ENCODE measurements at places on chromosomes 2 and 18. TPM values are rescaled to one million over a fixed set of nuclear protein-coding genes. Genes with fewer than 3 reads are reported as not detected.
A peak's percentile ranks its signal among the peaks of the same experiment; 100 is the strongest.

- no peak for DNase-seq
Measured at GRCh38 chr2:160907738-160908137, 252.5 kb upstream of the TANK start.

GRCh38 chr2:120402508-120402907 is 56.6 kb downstream of the INHBB start:
- no peak for DNase-seq

- no peak for DNase-seq
Measured at GRCh38 chr2:199228887-199229819, 228.6 kb downstream of the SATB2 start.

GRCh38 chr2:109171444-109172334 is 42.7 kb downstream of the SH3RF3 start:
- peak; percentile 93 for DNase-seq

Gene CTNNA2
- not detected for polyA plus RNA-seq

- peak; percentile 71 for DNase-seq
Measured at GRCh38 chr18:36284671-36285295, 12.7 kb upstream of the FHOD3 start.

Gene POTEC
- polyA plus RNA-seq, result not detected

- DNase-seq, result no peak
Measured at GRCh38 chr2:102622646-102623045, 3.3 kb downstream of the SLC9A2 start.

Gene CRYGC
- not detected for polyA plus RNA-seq

GRCh38 chr2:2587354-2587753 is 256.3 kb upstream of the MYT1L start:
- no peak for DNase-seq

Gene IWS1
- 14.7 TPM for polyA plus RNA-seq

Gene CRYBA2
- polyA plus RNA-seq, result not detected

DNA sequence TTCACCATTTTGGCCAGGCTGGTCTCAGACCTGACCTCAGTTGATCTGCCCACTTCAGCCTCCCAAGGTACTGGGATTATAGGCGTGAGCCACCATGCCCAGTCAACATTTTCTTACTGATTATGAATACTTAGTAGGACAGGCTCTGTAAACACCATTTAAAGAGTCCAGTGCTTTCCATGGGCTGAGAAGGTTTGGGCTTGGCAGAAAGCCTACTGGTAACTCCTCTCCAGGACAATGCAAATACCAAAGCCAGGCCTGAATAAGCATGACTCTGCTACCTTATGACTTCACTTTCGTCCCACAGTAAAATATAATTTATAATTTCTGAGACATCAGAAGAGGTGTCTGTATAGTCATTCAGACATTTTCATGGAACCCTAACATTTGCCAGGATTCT is 60.2 kb upstream of the FAM117B start:
- DNase-seq, result no peak

DNA sequence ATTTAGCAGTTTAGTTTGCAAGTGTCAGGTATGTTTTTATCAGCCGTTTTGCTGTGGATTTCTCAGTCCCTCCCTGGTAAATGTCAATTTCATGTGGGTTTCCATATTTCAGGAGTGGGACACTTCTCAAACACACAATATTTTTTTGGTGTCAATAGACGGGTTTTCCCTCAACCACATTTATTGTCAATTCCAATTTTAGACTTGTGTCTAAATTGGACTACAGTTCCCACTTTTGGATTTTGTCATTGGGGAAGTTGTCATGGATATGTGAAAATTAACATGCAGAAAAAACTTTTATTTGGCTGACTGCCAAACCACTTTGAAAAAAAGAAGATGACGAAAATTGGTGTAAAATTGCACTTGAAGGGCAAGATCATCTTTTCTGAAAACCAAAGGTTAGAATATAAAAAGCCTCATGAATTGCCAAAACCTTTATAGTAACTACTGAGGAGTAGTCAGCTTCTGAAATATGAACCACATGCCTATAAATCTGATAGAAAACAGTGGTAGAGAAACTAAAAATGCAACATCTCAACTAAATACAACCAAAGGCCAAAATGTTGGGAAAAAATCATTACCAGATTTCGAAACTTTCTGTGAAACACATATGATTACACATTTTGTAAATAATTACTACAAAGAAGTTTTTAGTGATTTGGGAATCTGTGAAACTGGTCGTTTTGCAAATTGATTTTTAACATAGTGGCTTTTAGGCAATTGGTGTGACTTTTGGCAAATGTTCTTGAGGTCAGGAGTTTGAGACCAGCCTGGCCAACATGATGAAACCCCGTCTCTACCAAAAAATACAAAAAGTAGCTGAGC is 106.4 kb downstream of the BCL2L11 start:
- no peak for DNase-seq

Gene VWA3B
- polyA plus RNA-seq, result not detected

GRCh38 chr18:44602845-44603244 is 77.8 kb upstream of the SETBP1 start:
- DNase-seq, result no peak

- no peak for DNase-seq
Measured at GRCh38 chr2:219350215-219350614, 17.7 kb upstream of the RESP18 start.

DNA sequence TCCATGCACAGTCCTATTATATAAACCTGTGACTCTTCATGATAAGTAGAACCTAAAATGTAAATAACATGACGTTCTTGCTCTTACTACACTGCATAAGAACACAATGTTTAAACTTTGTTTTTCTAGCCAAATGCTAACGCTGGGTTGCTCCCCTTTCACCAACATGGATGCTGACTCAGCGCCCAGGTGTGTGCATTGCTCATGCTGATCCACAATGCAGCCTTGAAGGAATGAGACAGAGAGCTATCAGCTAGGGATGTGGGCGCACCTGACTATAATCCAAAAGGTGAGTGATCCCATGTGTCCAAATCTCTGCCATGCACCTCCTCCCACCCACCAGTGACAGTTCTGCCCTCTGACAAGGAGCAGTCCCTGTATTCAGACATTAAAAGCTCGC is 235.0 kb downstream of the IRS1 start:
- DNase-seq, result no peak

DNA sequence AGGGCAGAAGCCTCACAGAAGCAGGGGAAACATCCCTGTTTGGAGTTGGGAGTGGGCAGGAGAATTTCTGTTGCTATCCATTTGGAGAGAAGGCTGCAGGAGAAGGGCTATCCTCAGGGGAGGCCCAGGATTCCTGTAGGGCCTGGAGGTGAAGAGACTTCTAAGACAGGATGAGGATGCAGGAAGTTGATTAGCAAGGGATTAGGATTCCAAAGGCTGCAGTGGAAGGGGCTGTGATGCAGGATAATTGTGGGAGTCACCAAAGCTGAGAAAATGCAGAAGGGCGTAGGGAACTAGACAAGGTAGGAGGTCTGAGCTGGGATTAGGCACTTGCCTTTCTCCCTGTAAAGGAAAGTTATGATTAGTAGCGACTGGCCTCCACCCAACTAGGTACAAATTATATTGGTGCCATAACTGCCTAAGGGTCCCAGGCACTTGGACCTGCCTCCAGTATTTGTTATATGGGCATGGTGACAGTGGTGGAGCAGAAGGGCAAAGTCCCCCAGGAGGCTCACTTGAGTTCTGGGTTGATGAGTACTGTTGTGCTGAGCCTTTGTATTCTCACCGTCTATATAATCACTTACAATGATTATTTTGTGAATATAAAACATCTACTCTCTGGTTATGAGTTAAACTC is 96.4 kb upstream of the MSTN start:
- DNase-seq, result peak; percentile 8

Gene PNKD
- polyA plus RNA-seq, result 88.3 TPM

DNA sequence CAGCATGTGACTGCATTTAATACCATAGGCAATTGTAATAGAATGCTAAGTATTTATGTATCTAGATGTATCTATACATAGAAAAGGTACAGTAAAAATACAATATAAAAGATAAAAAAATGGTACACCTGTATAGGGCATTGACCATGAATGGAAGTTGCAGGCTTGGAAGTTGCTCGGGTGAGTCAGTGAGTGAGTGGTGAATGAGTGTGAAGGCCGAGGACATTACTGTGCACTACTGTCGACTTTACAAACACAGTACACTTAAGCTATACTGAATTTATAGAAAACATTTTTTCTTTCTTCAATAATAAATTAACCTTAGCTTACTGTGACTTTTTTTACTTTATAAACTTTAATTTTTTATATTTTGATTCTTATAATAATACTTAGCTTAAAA is 8.9 kb downstream of the DIS3L2 start:
- no peak for DNase-seq

DNA sequence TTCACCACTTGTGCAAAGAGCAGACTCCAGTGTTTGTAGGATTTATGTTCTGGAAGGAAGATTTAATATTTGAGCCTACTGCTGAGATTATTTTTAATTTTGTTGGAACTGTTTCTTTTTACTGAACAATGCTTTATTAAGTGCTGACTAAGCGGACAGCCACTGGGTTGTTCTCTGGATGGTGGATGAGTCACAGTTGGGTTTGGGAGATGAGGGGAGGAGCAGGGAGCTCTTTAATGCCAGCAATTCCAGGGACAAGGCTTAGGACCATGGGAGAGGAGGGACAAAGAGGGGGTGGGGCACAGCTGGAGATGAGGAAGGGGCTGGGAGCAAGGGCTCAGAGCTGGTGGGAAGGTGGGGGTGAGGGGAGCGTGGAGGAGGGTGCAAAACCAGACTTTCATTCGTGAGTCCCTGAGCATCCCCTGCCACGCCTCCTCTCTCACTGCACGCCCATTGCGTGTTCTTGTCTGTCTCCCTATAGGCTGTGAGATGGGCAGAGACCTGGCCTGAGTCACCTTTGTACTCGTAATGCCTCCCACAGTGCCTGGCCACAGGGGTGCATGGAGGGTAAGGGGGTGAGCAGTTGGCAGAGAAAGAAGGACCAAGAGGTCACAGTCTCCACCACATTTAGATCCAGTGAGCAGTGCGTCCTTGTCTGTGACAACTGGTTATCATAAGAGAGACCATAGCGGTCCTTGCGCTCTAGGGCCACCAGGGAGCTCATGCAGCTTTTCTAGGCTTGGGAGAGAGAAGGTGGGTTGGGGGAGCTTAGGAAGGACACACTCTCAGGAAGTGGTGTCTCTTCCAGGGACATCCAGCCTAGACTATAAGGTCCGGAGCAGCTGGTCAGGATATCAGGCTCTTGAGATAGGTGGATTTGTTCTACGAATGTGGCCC is 18.4 kb downstream of the SLC4A3 start:
- DNase-seq, result no peak

DNA sequence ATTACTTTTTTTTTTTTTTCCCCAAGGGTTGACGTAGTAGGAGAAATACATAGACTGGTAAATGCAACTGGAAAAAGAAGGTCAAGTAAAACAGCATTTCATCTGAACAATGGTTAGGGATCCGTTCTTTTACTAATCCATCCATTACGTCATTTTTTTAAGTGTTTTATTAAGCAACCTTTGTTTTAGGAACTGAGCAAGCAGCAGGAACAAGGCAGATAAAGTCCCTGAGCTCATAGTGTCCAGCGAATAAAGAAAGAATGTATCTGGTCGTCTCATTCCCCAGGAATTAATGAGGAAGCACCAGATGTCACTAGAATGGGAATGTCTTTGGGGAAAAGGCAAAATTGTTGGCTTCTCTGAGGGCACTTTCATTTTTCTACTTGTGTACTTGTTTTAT is 842.4 kb downstream of the TDRD15 start:
- no peak for DNase-seq

Gene RNU2-63P
- 60.5 TPM for polyA plus RNA-seq

DNA sequence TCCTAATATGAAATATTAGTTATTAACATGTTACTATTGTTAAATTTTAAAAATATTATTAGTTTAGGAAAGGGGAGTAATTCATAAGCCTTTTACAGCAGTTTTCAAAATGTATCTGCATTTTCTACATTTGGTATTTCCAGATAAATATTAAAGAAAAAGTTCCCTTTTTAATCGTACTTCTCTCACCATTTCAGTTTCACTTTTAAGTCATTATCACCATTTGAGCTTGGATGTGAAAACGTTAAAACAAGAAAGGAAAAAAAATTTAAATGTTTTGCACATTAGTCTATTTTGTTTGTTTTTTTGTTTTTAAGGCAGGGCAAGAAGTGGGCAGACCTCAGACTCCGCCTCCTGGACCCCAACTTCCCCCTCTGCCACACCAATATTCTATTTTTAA is 3.3 kb upstream of the SRSF7 start:
- no peak for DNase-seq

Gene FBLN7
- 3.4 TPM for polyA plus RNA-seq

Gene POMC
- polyA plus RNA-seq, result 3.2 TPM

Gene PAPOLG
- 3.8 TPM for polyA plus RNA-seq

- DNase-seq, result no peak
Measured at GRCh38 chr2:3105814-3106569, 271.6 kb downstream of the EIPR1 start.

DNA sequence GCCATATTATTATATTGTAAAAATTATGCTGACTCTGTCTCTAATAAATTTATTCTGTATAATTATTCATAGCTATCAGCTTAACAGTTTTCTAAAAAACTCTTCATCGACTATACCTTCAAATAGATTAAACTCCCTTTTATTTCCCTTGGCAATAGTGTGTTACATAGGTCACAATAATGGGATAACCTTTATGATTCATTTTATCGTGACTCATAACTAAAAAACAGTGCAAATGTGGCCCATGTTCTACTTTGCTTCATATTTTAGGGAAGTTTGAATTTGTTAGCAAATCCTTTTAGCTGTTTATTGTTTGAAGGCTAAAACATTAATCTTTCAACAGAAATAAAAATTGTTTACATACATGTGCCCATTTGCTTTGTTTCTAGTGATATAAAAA is 783.2 kb upstream of the CDH2 start:
- DNase-seq, result peak; percentile 71

- DNase-seq, result peak; percentile 99
Measured at GRCh38 chr2:28621172-28622100, 125.6 kb downstream of the PLB1 start.

Gene ZDBF2
- polyA plus RNA-seq, result 0.99 TPM

GRCh38 chr2:16678964-16679363 is 13.3 kb upstream of the CYRIA start:
- no peak for DNase-seq

Gene KCNIP3
- 0.08 TPM for polyA plus RNA-seq

DNA sequence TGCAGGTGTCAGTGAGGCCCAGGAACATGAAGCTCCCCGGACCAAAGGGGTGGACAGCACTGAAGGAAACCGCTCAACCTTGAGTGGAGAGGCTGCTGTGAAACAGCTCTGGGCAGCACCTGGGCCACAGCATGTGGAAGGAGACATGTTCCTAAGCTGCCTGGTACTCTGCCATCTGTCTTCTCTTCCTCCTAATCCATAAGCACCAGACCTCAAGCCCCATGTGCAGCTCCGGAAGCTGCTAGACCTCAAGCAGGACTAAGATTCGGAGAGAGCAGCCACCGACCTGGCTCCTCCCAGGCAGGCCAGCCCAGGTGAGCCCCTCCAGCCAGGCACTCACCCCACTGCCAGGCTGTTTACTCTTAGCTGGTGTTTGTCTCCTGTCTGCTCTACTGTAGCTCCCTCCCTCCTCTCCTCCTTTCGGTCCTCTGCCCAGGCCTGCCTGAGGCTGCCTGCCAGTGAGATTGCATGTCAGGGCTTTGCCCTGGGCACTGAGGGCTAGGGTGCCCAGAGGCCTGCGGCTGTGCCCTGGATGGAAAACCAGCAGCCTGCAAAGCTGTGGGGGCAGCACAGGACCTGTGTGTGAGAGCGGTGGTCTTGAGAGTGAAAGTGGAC is 53.7 kb downstream of the BCL11A start:
- DNase-seq, result no peak

Gene MOGAT1
- not detected for polyA plus RNA-seq

Data from endothelial cell of umbilical vein (primary cell).